ENCODE measurements at places on chromosomes 2 and 18. TPM values are rescaled to one million over a fixed set of nuclear protein-coding genes. Genes with fewer than 3 reads are reported as not detected.
A peak's percentile ranks its signal among the peaks of the same experiment; 100 is the strongest.

The RAB17 gene
- 0.41 TPM for polyA plus RNA-seq

The GPBAR1 gene
- polyA plus RNA-seq: 0.14 TPM

The CHST10 gene
- polyA plus RNA-seq: 11.1 TPM

The RFTN2 gene
- 5.0 TPM for polyA plus RNA-seq

The LYPD1 gene
- 121 TPM for polyA plus RNA-seq

The TXNDC2 gene
- not detected for polyA plus RNA-seq

The ERICH2 gene
- polyA plus RNA-seq: not detected

The GAD1 gene
- 0.64 TPM for polyA plus RNA-seq

- no peak for DNase-seq
These were observed 9.4 kb downstream of the REV1 start for GRCh38 chr2:99480390-99480789.

- peak; percentile 93 for DNase-seq
These were observed 95.4 kb upstream of the FN1 start for GRCh38 chr2:215531284-215531683.

GRCh38 chr2:45368792-45369191 is 242.3 kb downstream of the SRBD1 start:
- DNase-seq: no peak

DNA sequence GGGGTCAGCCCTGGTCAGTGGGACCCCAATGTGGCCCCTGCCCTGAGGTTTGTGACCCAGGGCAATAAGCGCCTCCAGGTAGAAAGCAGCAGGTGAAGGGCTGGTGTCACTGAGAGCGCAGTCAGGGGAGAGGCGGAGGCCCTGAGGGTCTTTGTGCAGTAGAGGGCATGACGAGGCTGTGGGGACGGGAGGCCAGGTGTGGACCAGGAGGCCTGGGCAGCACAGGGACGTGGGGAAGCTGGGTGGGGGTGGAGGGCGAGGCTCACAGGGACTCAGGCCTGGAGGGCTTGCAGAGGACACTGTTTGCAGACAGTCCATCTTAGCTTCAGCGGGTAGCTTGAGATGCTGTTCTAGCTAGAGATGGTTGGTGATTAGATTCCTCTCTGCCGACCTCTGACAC is 32.0 kb downstream of the TRAF3IP1 start:
- no peak for DNase-seq

GRCh38 chr2:171260471-171261424 is 100.1 kb upstream of the TLK1 start:
- DNase-seq: no peak

DNA sequence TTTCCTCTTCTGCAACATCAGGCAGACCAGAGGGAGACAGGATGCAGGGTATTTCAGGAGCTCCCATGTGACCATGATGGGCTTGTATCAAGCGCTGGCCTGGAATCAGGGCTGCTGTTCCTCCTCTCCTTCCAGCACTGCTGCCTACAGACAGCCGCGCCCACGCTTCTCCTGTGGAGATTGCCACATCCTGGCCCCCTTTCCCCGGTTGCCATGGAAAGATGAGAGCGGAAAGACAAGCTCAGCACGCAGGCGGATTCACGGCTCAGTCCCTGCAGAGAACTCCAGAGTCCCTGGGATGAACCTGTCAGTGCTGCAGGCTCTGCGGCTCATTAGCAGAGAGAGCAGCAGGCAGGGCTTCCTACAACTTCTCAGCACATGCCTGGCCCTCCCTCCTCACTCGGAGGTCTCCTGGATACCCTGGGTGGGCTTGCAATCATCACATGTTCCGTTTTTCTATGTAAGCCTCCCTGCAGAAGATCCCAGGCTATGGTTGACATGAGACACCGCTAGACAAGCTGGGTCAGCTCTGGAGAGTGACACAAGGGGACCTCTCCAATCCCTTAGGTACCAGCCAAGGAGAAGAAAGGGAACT is 497.8 kb upstream of the MYT1L start:
- no peak for DNase-seq

- no peak for DNase-seq
These were observed 234.3 kb downstream of the SEPTIN10 start for GRCh38 chr2:109379507-109379906.

GRCh38 chr2:26086155-26086637 is 52.3 kb downstream of the RAB10 start:
- peak; percentile 59 for DNase-seq
